ENCODE measurements at places on chromosomes 7 and 10. TPM values are rescaled to one million over a fixed set of nuclear protein-coding genes. Genes with fewer than 3 reads are reported as not detected.
A peak's percentile ranks its signal among the peaks of the same experiment; 100 is the strongest.

DNA sequence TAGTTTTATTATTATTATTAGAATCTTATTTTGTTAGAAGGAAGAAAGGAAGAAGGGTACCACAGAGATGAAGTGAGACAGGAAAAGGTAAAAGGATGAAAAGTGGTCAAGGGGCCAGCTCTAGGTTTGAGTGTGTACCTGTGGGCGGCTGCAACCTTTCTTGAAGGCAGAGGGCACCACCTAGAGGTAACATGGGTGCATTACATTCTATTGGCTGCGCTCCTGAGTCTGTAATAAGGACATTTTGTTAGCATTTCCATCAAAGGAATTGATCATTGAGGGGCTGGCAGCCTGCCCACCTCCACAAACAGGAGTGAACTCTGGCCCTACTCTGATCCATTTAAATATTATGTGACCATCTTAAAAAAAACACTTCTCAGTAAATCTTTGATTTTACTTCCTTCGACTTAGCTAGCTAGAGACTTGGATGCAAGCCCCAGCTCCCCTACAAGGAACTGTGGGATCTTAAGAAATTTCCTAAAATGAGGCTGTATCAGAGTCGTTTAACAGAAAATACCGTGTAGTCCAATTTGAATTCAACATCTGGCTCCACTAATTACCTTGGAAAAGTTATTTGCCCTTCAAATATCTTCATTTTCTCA, 610.4 kb downstream of the IPMK start:
- DNase-seq = peak; percentile 78

DNA sequence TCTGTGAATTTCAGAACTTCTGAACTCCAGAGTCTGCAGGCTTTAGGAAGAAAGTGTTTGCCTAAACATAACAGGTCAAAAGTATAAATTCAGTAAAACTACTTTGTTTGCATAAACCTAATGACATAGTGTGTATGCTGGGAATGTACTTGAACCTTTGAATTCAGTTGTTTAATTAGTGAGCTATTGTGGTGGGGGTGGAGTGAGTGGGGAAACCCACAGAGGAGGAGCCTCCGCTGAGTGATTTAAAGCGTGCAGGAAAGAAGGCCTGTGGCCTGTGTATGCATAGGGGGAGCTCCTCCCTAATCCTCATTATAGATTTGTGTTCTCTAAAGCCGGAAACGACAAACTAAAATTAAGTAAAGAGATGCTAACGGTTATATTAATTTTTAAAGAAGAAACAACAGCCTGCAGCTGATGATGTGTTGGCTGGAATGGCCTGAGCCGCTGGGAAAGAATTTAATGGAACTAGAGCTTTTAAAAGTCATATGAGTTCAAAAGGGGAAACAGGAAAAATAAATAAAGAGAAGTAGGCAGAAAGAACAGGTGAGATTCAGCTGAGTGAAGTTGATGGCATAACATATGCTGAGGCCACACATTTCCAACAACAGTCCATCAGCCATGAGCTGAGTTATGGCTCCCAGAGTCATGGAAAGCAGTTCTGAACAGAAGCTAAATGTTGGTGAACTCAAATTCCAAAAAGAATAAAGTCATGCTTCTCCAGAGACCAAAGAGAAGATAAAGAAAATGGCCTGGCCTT, 595.0 kb downstream of the GRM8 start:
- DNase-seq = no peak

DNA sequence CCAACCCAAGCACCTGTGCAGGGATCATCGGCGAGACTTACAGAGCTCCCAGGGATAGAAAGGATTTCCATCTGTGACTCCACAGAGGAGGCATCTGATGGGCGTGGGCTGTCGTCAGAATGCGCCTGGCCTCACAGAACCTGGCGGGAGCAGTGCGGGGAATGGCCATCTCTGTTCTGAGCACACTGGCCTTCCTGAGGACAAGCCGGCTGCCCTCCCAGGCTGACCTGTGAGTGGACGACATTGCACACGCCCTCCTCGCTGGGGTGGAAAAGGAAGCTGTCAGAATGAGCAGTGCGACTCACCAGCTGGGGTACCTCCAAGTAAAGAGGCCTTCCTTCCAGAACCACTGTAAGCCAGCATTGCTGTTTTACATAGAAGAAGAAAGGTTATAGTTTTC, 234.6 kb upstream of the PITRM1 start:
- no peak for DNase-seq

DNA sequence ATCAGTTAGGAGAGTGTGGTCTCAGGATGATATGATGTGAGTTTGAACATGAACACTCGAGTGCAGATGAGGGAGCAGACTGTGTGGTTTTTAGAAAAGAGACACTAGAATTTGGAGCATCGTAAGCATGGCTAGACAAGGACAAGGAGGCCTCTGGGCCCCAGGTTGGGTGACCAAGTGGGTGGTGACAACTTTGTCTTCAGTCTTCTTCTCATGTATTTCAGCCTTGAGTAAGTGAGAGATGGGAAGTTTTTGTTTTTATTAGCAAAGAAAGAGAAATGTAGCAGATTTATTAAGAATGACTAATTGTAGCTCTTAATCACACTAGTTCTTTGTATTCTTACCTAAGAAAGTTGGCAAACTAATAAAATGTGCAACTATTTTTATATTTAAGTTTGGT, 16.3 kb downstream of the TES start:
- no peak for DNase-seq

Gene TRIM50
- 10.8 TPM for polyA plus RNA-seq

DNA sequence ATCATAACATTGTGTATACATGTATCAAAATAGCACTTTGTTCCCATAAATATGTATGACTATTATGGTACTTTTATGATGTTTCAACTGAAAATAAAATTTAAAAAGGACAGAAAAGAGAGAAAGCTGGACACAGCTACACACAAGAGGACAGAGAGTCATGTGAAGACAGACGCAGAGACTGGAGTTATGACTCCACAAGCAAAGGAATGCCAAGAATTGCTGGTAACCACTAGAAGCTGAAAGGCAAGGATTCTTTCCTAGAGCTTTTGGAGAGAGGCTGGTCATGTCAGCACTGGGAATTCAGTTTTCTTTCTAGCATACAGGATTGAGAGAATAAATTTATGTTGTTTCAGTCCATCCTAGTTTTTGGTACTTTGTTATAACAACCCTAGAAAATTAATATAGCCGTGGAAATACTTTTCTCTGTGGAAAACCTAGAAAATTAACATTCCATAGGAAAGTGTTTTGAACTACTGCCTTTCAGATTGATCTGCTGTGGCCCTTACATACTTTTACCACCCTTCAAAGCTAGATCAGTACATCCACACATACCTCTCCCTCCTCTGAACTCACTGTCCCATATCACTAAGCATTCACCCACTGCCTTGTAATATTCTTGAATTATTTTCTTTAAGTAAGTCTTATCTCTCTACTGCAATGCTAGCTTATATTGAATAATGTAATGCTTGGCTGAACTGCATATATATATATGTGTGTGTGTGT, 575.3 kb downstream of the IPMK start:
- no peak for DNase-seq

GRCh38 chr7:83455612-83456011, 193.3 kb downstream of the SEMA3E start:
- DNase-seq = no peak

GRCh38 chr7:153193144-153193595, 433.6 kb downstream of the ACTR3B start:
- peak; percentile 61 for DNase-seq

DNA sequence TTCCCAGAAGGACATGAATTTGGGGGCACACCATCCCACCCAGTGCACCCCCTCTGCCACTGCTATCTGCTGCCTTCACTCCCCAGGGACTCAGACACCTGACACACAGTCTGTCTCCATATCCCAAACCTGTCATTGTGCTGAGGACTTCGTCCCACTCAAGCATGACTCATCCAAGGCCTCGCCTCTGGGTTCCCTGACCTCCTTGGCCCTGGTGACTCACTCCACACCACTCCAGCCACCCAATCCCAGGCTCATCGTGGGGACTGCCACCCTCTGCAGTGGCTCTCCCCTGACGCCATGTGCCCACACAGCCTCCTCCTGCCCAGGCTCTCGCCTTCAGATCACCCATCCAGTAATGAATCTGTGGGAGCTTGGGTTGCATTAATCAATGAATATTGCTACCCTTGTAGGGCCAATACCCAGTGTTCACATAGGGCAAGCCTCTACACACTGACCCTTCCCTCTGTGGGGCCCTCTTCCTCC, 6.6 kb upstream of the INSIG1 start:
- DNase-seq = no peak

Gene IDI2
- polyA plus RNA-seq = 0.79 TPM

- DNase-seq = peak; percentile 15
These were observed 106.5 kb downstream of the SMURF1 start for GRCh38 chr7:99037327-99037940.

Gene CTAGE6
- polyA plus RNA-seq = 7.9 TPM

Gene GIMAP5
- polyA plus RNA-seq = 13.6 TPM

Gene ABCC2
- 4.3 TPM for polyA plus RNA-seq

GRCh38 chr10:86801995-86802394, 45.6 kb downstream of the BMPR1A start:
- no peak for DNase-seq

GRCh38 chr7:151274396-151274795, 25.9 kb upstream of the SMARCD3 start:
- no peak for DNase-seq

- no peak for DNase-seq
These were observed 8.4 kb upstream of the PANK1 start for GRCh38 chr10:89653410-89653869.

Gene MYH16
- 2.1 TPM for polyA plus RNA-seq

All from testis (tissue), 5 donors.